ENCODE measurements at places on chromosomes 2 and 18.

DNA sequence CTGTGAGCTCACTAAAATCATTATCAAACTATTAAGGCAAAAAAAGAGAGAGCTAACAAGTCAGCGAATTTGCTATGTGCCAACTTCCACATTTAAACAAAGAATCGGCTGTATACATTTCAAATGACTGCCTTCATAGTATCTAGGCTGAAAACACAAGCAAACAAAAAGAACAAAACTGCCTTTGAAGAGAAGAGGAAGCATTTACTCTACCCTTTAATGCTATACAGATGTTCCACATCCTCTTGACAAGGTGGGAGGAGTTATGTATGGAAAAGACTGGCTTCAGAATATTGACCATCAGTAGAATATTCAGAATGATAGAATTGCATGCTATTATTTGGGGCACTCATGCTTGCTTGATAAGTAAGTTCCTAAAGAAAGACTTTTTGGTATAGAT, 741.7 kb downstream of the PLCL1 start:
- DNase-seq = no peak

- DNase-seq = no peak
Observed at GRCh38 chr2:17649026-17649425, 104.6 kb downstream of the SMC6 start.

GRCh38 chr2:2848621-2849333, 517.7 kb upstream of the MYT1L start:
- no peak for DNase-seq

GRCh38 chr2:45382744-45383143, 228.3 kb downstream of the SRBD1 start:
- no peak for DNase-seq

GRCh38 chr18:13532406-13533075, 193.8 kb downstream of the FAM210A start:
- DNase-seq = no peak

GRCh38 chr18:70363861-70364260, 75.0 kb downstream of the SOCS6 start:
- DNase-seq = peak; percentile 28

GRCh38 chr18:22814329-22814703, 118.8 kb upstream of the RBBP8 start:
- no peak for DNase-seq

GRCh38 chr2:54803783-54804751, 80.6 kb downstream of the EML6 start:
- DNase-seq = no peak

DNA sequence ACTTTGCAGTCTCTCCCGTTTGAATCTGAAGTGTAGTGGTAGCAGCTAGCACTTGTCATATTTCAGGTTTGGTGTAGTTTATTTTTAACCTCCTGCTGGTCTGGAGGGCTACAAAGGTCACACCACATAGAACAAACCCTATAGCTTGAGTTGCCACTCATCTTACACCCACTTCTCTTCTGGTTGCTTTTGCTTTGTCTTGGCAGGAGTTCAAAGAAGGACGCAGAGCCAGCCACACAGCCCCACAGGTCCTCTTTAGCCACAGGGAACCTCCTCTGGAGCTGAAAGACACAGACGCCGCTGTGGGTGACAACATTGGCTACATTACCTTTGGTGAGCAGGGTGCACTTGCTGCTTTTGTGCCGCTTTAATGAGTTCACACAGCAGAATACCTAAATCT, 15.6 kb upstream of the GPBAR1 start:
- DNase-seq = no peak

GRCh38 chr18:72899338-72899737, 31.6 kb upstream of the NETO1 start:
- no peak for DNase-seq

DNA sequence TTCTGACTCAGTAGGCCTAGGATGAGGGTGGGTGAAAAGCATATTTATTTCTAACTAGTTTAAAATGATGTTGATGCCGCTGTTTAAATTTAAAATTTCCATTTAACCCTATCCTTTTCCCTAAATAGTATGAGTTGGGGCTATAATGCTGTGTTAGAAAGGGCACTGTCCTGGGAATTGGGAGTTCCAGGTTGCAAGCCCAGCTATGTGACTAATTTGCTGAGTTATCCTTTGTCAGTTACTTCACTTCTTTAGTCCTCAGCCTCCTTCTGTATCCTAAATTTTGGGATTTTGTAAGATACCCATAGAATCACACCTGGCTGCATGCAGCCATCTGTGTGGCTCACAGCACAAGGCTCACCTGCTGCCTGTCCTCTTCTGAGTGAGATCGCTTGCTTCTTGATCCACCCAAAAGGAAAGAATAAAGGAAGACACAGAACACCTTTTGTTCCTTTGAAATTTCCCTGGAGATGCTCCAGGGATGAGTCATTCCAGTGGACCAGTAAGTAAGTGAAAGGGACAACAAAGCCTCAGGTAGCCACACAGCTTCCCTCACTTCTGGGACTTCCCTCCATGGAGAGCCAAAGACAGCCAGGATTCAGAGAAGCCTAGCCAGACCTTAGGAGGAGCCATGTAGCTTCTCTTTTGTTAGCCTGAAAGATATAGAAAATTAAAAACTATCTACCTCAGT, 97.2 kb downstream of the DTNA start:
- no peak for DNase-seq

DNA sequence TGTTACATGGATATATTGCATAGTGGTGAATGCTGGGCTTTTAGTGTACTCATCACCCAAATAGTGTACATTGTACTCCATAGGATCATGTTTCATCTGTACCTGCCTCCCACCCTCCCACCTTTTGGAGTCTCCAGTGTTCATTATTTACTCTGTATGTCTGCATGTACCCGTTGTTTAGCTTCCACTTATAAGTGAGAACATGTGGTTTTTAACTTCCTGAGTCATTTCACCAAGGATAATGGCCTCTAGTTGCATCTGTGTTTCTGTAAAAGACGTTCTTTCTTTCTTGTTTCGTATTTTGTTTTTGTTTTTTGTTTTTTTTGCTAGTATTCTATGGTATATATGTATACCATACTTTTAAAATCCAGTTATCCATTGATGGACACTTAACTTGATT, 107.5 kb downstream of the MSTN start:
- no peak for DNase-seq

DNA sequence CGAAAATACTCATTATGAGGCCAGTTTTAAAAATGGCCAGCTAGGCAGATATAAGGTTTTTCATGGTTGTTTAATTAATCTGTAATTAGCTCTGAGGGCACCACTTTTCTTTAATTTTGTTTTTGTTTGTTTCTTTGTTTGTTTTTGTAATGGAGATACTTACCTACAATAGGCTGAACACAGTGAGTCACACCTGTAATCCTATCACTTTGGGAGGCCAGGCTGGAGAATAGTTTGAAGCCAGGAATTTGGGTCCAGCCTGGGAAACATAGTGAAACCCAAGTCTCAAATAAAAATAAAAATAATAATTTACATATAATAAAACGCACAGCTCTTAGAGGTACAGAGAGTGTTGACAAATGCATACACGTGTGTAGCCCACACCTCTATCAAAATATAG, 56.8 kb upstream of the MSH2 start:
- DNase-seq = no peak

DNA sequence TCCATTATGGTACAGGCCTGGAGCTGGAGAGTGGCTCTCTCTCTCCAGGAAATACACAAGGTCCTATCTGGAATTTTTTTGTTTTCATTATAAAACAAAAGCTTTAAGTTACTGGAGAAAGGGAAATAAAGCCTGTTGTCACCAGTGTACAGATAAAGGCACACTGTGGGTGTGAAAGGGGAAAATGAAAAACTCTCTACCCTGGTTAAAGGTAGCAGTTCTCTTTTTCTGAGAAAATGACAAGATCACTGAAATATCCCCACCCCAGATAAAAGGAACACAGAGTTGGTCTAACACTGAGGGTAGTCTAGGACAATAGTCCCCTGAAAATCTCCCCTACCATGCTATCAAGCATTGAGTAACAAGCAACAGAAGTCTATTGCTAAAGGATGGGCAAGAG, 438.7 kb downstream of the MBD2 start:
- no peak for DNase-seq

DNA sequence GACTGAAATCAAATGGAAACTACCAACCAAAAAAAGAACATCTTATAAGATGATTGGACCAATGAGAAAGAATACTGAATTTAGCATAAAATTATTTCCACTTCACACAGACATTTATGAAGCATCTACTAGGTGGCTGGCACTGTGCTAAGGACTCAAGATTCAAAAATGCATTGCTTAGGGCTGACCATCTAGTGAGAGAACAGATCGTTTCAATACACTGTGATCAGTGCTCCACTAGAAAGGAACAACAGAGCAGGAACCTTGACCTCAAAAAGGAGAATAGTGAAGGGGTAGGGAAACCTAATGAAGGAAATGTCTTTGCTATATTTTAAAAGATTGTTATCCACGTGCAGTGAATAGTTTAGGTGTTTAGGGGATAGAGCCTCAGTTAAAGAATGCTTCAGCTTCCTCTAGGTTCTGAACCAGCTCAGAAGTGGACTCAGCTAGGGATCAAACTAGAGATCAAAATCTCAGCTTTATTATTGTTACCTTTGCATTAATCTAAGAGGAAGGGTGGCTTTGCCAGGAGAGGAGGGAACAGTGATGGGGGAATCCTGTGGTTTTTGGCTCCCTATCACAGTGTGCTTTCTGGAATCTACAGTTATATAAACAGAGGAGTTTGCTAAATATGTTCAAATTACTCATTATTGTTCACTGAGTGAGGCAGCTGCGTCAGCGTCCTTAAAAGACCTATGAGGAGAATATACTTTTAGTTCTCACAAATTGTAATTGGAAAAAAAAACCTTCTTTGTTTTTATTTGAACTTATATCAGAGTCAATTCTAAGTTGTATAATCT, 16.2 kb upstream of the BBS5 start:
- no peak for DNase-seq

GRCh38 chr18:74531043-74531442, 3.3 kb upstream of the CNDP1 start:
- no peak for DNase-seq

- no peak for DNase-seq
Observed at GRCh38 chr2:150371044-150371818, 116.2 kb downstream of the RND3 start.

GRCh38 chr2:96510931-96511595, 5.9 kb upstream of the NEURL3 start:
- DNase-seq = no peak

GRCh38 chr2:47028846-47029560, 113.4 kb upstream of the MCFD2 start:
- DNase-seq = no peak

DNA sequence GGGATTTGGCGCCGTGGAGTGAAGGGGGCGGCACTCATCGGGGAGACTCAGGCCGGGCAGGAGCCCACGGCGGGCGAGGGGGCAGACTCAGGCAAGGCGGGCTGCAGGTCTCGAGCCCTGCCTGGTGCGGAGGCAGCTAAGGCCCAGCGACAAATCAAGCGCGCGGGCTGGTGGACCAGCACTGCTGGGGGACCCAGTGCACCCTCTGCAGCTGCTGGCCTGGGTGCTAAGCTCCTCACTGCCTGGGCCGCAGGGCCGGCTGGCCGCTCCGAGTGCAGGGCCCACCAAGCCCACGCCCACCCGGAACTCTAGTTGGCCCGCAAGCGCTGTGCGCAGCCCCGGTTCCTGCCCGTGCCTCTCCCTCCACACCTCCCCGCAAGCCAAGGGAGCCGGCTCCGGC, 26.2 kb upstream of the SPP2 start:
- no peak for DNase-seq

DNA sequence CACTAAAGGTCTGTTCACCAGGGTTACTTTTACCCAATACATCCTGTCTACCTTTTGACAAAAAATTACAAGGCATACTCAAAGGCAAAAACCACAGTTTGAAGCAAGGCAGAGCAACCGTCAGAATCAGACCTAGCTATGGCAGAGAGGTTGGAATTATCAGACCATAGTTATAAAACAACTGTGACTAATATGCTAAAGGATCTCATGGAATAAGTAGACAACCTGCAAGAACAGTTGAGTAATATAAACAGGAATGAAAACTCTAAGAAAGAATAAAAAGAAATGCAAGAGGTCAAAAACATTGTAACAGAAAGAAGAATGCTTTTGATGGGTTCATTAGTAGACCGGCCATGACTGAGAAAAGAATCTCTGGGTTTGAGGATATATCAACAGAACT, 318.8 kb upstream of the KCNH7 start:
- DNase-seq = no peak

- DNase-seq = no peak
Observed at GRCh38 chr2:187382131-187382530, 65.9 kb downstream of the CALCRL start.

DNA sequence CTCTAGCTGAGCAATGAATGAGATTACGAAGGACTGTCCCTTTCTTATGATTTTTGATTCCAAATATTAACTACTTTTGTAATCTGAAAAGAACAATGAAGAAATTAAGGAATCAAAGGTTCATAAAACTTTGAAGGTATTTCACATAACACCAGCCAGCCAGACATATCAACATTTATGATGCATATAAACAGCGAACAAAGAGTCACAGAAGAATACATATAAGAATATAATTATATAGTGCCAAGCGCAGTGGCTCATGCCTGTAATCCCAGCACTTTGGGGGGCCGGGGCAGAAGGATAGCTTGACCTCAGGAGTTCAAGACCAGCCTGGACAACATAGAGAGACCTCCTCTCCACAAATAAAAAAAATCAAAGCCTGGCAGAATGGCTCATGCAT, 34.1 kb downstream of the PIAS2 start:
- DNase-seq = no peak

Data from NB4 (cell line).